ENCODE measurements at places on chromosomes 2 and 18.

- DNase-seq: no peak
Measured at GRCh38 chr2:170375192-170375591, 197.2 kb downstream of the MYO3B start.

GRCh38 chr2:38315707-38316333 is 61.3 kb downstream of the ATL2 start:
- DNase-seq: no peak

- no peak for DNase-seq
Measured at GRCh38 chr18:13387855-13388548, 169.4 kb downstream of the LDLRAD4 start.

DNA sequence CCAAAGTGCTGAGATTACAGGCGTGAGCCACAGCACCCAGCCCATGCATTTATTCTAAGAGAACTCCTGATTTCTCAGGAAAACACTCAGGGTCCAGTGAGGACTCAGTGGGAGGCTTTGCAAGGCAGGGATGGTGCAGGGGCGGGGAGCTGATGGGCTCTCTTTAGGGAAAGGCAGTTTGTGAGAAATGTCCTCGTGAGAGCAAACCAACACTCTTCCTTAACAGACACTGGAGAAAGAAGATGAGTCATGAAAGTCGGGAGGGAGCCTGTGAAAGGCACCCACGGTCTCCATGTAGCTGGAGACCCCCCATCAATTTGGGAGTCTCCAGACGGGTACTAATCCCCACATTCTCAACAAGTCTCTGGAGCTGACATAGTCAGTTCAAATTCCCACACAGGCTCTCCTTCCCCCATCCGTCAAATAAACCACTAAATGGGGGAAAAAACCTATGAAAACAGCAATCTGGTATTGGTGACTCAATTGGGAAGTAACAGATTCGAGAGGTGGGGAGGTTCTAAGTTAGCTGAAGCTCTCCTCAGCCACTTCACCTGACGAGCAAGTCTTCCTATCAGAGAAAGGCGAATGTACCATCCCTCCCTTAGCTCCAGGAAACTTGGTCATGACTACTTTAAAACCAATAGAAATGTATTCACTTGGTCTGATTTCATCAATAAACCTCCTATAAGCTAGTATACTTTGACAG is 11.0 kb upstream of the CREG2 start:
- no peak for DNase-seq

GRCh38 chr2:195252018-195252417 is 405.0 kb upstream of the SLC39A10 start:
- DNase-seq: no peak

DNA sequence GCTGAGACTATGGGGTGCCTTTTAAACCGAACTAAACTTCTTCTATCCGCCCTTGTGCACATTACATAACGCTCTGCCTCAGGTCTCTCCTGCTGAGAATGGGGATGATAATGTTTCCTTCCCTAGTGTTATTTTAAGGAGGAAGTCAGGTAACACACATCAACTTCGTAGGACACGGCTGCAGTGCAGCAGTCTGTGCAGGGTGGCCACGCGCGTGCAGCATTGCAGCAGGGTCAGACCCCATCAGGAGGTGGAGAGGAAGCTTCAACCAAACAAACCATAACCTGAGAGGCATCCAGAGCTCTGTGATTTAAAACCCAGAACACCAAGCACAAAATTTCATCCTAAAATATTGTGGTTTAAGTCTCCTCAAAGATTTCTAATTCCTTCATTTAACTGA is 50.6 kb downstream of the MYT1L start:
- DNase-seq: no peak

DNA sequence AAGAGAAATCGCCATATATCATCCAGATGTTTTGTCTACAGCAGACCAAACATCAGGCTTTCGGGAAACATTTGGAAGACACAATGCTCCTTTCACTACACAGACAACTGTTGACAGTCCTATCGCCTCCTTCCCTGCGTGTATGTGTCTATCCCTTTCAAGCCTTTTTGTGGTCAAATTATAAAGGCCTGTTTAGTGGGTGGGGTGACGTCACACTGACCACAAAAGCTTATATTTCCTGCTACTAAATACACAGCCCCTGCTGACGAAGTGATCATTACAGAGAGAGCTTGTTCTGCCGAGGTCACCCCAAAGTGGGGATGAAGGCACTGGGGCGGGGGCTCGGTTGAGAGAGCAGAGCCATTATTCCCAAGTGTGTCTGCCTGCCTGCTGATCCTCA is 302.7 kb upstream of the TNP1 start:
- DNase-seq: no peak

- DNase-seq: no peak
Measured at GRCh38 chr2:43763091-43763490, 10.7 kb upstream of the DYNC2LI1 start.

DNA sequence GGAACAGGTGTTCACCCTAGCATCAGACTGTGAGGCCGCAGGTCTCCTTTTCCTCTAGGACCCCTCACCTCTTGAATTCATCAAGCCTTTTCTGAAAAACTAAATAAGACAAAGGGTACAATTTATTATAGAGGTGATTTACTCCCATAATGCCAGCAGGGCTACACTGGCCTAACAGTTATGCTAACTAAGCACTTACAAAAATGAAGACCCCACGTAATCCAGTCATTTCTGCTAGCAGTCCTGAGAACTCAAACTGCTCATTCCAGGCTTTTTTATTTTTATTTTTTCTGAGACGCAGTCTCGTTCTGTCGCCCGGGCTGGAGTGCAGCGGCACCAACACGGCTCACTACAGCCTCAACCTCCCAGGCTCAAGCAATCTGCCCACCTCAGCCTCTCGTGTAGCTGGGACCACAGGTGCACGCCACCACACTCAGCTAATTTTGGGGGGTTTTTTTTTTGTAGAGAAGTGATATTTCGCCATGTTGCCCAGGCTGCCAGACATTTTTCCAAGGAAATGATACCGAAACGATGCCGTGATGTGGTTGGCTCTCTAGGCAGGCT is 14.2 kb downstream of the CAPG start:
- DNase-seq: no peak

DNA sequence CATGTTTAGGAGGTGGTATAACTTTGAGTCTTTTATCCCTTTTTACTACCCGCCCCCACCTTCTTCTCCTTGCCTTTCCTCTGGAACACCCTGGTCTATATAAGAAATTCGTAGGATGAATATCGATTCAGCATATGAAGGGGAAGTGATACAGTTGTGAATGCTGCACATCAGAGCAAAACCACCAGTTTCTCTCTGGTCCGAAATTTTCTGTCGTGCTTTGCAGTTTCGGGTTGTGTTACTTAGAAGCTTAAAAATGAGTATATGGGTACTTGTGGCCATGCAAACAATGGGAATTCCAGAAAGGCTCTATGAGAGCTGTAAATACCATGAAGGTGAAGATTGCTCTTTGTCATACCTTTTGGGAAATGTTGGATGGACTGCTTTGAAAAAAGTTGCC is 60.6 kb downstream of the DAW1 start:
- DNase-seq: no peak

GRCh38 chr2:201472411-201472810 is 20.9 kb downstream of the STRADB start:
- DNase-seq: no peak

- no peak for DNase-seq
Measured at GRCh38 chr2:218270721-218271486, 585 bp downstream of the PNKD start.

- DNase-seq: no peak
Measured at GRCh38 chr2:218172845-218173244, 6.1 kb upstream of the CXCR1 start.

DNA sequence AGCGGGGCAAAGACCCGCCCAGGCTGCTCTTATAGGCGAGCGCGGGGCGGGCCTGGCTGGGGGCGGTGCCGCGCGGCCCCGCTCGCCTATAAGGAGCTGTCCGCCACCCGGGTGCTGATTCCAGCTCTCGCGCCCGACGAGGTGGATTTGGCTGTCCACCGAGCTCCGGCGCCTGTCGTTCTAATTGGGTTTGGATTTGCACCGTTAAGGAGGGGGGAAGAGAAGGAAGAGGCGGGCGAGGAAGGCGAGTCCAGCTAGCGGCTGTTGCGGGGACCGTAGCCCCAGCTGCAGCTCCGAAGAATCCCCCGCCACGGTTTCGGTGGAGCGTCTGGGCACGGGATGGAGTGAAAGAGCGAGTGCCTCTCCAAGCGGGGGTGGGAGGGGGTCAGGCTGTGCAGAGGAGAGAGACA is at the start of gene CNTNAP5:
Gene CNTNAP5 (plus strand): TSS at position 117 of the 410 bp plus-strand sequence. CDS start 364 bp downstream, outside the sequence.
- no peak for DNase-seq

DNA sequence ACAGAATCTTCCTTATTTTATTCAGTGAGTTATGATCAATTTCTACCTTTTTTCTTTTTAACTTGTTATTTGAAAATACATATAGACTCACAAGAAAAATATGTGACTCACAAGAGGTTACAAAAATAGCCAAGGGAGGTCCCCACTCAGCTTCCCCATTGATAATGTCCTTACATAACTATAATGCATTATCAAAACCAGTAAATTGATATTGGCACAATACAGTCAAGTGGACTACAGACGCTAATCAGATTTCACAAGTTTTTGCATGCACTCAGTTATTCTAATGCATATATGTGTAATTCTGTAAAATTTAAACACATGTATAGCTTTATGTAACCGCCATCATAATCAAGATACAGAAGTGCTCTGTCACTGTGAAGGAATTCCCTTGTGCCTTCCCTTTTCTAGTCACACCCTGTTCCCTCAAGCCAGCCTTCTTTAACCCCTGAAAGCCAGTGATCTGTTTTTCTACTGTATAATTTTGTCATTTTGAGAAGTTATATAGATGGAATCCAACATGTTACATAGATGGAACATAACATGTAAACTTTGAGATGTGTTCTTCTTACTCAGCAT is 118.4 kb downstream of the ALMS1 start:
- no peak for DNase-seq

DNA sequence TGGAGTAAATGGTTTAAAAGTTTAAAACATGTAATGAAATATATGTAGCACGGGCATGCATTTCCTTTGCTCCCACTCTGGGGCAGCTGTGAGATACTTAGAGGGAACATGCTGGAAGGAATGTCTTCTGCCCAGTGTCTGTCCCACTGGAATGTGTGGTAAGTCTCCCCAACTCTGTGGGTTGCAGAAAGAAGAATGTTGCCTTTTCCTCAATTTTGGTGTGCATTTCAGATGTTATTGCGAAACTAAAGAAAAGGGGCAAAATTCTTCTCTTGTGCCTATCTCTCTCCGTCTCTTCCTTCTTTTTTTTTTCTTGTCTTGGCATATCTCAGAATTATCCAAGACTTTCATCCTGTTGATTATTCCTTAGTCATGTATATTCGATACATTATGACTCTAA is 201.1 kb downstream of the SH3RF3 start:
- no peak for DNase-seq

- no peak for DNase-seq
Measured at GRCh38 chr2:148603562-148603920, 41.0 kb upstream of the EPC2 start.

DNA sequence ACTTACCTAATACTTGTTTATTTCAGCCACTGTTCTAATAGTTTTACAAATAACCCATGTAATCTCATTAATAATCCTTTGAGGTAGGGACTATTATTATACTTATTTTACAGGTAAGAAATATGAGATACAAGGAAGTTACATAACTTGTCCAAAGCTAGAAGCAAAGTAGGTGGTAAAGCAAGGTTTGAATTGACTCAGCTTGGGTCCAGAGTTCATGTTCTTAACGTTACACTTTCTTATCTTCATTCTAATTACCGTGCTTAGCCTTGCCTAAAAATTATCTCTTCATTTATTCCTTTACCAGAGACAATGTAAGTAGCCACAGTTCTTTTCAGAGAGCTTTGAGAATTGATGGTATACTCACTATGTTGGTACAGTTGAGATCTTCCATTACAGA is 743.6 kb downstream of the KCNJ3 start:
- no peak for DNase-seq

DNA sequence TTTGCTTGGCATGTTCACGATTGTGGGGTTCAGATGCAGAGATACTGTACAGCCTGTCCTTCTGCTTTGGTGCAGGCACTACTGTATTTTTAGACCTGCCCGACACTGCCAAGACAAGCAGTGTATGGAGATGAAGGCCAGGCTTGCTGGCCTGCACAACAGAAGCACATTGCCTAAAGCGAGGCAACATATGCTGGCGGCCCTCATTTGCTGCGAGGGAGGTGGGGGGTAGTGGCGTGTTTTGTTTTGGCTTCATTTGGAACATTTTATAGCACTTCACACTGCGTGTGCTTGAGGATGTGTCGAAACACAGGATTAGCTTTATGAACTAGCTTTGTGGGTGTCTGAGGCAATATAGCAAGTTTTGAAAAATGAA is 27.0 kb downstream of the TMEM182 start:
- no peak for DNase-seq

DNA sequence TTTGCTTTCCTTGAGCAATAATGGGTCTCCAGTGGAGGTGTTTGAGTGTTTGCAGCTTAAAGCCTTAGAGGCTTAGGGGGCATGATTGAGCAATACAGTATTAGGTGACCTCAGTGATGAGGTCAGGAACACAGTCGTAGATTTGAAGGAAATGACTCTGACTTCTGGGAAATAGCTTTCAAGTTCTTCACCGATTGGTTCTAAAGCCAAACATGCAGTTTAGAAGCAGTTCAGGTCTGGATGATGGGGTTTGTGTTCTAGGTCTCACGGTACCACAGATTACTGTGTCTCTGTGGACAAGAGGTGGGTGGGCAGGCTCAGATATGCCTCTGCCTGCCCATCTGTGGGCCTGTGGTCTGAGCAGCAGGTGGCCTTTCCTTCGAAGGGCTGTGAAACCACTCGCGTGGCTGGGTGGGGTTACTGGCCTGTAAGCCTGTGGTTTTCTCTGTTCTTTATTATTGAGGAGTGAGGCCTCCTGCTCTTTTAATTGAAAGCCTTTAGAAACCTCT is 7.8 kb downstream of the MTHFD2 start:
- no peak for DNase-seq

DNA sequence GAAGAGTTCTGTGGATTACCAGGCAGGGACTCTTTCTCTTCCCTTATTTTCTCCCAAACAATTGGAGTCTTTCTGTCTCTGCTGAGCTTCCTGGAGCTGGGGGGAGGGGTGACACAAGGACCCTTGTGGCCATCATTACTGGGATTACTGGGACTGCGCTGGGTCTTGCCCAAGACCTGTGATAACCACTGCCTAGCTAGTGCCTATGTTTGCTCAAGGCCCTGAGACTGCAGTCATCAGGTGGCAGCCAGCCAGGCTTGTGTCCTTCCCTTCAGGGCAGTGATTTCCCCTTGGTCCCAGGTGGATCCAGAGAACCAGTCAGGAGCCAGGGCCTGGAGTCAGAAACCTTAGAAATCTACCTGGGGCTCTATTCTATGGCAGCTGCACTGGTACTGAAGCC is 355.6 kb downstream of the PARD3B start:
- DNase-seq: no peak

Measured in cortex of kidney (tissue), 1 donor.